ENCODE measurements at places on chromosomes 6 and 20. TPM values are rescaled to one million over a fixed set of nuclear protein-coding genes. Genes with fewer than 3 reads are reported as not detected.

Gene TCP11
- 0.24 TPM for total RNA-seq

Gene RAB44
- total RNA-seq: not detected

GRCh38 chr6:166465003-166465399, 82.3 kb upstream of the MPC1 start:
- H3K4me3 ChIP-seq: no peak overlapping the region
- no peaks in the 10 kb centered on the region for H3K36me3 ChIP-seq
- no peak overlapping the region for H3K27ac ChIP-seq

DNA sequence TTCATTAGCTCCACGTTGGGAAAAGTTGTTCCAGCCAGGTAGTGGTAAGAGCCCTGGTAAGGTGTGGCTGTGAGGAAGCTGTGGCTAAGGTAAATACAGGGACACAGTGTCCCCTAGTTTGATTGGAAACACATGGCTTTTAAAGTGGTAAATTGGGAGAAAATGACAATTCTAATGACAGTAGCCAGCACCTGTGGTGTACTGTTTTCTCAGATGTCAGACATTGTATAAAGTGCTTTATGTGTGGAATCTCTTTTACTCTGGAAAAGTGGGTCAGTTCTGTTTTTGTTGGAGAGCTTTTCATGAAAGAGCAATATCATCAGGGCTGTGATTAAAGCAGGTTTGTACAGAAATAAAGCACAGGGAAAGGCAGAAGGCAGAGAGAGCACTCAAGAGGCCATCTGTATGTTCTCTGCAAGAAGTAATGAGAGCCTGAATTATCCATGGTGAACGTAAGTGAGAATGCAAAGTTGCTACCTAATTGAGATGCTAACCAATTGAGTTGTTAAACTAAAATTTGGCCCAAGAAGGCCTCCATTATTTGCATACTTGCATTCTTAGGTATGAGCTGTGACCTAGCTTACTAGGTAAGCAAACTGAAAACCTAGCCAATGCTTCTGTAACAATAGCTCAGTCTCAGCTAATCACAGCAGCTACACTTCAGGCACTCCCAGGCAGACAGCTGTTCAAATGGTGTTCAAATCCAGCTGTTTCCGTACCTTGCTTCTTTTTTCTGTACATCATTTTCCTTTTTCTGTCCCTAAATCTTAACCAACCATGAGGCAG, 28.2 kb downstream of the MRAP2 start:
- H3K4me3 ChIP-seq: no peak overlapping the region
- DNase-seq: no peak
- no peaks in the 10 kb centered on the region for H3K27me3 ChIP-seq
- no peak overlapping the region for H3K27ac ChIP-seq
- H3K36me3 ChIP-seq: no peaks in the 10 kb centered on the region
- peaks cover 40% of the 10 kb centered on the region for H3K4me1 ChIP-seq

Gene C20orf202
- 0.27 TPM for total RNA-seq

Gene FAM217A
- not detected for total RNA-seq
